Small intestine (tissue), 16 donors: ENCODE measurements at places on chromosomes 4 and X.

- no peak for DNase-seq
Measured at GRCh38 chr4:163702736-163703135, 208.2 kb downstream of the TMA16 start.

GRCh38 chr4:166518315-166518714, 645.3 kb downstream of the TLL1 start:
- DNase-seq, result no peak

DNA sequence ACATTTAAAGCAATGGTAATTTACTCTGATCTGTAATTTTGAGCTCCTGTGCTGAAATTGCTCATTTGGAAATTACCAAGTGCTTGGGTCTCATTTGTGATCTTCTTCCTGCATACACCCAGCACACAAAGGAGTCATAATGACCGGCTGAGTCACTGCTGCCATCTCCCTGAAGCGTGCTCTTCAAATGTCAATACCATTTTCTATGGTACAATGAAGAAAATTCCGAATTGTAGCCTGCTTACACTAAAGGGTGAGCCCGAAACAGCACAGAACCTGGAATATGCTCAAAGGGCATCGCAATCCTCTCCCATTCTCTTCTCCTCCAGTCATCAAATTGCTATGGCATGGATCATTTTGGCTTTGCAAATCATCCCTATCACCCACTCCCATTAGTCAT, 140.5 kb downstream of the GRIA3 start:
- no peak for DNase-seq

DNA sequence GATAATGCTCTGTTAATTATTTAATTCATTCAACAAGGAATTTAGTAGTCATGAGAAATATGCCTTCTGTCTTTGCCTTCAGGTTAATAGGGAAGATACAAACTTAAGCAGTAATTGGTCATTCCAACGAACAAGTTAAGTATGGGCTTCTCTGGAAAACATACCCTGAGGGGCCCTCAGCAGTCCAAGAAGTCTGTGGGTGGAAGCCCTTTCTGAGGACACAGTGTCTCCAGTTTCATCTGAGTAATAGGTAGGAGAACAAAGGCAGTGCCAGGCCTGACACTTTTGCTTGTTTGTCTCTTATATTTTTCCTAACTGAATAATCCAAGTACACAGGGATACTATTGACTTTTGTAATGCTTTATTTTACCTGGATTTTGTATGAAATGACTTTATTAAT, 262.5 kb downstream of the FBXW7 start:
- DNase-seq, result no peak

DNA sequence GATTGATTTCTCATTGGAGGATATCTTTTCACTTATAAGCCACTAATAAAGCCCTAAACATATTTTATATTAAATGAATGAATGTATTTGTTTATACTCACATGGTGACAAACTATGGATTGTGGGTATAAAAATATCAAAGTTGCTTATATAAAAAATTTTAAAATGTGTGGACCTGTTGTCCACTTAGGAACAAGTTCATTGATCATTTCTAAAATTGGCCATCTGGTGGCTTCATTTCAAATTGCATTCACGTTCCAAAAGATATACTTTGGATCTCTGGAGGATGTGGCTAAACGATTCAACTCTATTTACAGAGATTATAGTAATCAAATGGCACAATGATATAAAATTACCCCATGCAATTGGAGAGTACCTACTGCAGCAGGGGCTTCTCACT, 32.5 kb downstream of the FSTL5 start:
- DNase-seq, result no peak

DNA sequence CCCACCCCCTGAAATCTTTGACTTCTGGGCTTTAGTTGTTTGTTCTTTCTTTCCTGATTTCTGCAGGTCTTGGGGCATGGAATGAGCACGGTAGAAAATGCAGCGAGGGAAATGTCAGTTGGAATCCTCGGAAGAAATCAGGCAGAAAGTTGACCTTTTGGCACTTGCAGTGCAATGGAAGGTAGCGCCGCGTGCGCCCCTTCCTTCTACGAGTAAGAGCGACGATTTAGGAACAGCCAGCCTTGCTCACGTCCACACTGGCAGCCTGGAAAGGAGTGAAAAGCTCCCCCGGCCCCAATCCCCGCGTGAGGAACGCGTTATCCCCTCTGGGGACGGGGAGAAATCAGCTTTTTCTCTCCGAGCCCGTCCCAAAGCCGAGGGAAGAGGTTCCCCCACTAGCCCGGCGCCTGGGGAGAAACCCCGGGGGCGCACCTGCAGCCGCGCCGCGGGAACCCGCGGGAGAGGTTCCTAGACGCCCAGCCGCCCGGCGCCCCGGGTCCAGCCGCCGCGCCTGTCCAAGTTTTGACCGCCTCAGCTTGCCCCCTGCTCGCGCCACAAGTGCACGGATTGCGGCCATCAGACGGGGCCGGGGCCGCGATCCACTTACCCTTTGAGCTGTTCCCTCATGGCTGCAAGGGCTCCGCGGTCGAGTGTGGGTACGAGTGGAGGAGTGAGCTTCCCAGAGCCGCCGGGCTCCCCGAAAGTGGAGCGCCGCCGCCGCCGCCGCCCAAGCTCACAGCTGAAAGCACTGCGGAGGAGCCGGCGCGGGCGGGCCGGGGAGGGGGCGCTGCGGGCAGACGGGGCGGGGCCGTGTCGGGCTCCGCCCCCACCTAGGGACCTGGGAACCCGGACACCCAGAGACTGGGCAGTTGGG, 194.6 kb upstream of the FTHL17 start:
- peak; percentile 35 for DNase-seq

- no peak for DNase-seq
Measured at GRCh38 chr4:37951461-37952352, 8.5 kb upstream of the PTTG2 start.

DNA sequence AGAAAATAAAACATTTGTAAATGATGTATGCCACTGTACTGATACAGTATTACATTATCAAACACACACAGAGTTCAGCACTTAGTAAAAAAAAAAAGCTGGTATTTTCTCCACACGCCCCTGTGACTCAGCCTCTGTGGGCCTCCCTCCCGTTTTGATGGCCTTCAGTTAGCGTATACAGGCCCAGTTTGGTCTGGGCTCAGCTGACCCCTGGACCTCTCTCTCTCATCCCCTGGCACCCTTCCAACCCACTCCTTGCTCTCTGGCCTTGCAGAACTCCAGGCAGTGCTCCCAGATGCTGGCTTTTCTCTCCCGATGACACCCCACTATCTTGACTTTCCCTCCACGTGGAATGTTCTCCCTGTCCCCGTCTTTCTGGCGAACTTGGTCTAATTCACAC, 89.0 kb upstream of the LIMCH1 start:
- no peak for DNase-seq

DNA sequence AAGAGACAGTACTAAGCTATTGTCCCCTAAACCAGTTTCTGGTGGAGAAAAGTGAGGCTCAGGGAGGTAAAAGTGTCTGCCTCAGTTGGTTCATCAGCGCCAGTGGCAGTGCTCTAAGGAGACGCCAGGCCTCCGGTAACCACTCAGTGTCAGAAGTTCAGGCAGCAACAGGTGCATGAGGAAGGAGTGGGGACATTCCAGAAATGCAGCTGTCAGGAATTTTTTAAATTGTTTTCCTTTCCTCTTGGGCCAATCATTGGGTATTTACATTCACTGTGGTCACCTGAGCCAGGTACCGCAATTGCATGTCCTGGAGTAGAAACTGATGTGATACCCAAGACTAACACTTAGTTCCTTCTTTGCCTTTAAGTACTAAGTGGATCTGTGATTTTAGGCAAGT, 40.2 kb upstream of the HS3ST1 start:
- no peak for DNase-seq

- no peak for DNase-seq
Measured at GRCh38 chrX:123171781-123172180, 12.3 kb upstream of the GRIA3 start.

GRCh38 chrX:49308604-49309269, 5.3 kb downstream of the GAGE10 start:
- peak; percentile 7 for DNase-seq

GRCh38 chrX:17553961-17554482, 179.0 kb downstream of the NHS start:
- DNase-seq, result no peak

DNA sequence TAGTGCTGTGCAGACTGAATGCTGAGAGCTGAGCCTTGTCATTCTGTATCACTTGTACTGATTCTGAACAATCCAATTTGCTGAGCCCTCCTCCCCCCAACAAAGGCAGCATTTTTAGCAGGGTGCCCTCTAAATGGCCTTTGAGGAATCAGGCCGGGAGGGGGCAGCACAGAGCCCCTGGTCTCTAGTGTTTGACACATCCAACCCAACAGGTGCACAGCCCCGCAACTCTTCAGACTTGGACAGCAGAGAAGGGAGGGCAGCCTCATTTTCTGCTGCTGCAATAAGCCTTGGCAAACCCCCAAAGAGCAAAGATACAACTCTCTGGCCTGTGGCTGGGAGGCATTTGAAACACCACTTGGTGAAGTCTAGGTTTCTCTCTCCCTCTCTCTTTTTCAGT, 3.4 kb downstream of the ATP1B4 start:
- peak; percentile 11 for DNase-seq

DNA sequence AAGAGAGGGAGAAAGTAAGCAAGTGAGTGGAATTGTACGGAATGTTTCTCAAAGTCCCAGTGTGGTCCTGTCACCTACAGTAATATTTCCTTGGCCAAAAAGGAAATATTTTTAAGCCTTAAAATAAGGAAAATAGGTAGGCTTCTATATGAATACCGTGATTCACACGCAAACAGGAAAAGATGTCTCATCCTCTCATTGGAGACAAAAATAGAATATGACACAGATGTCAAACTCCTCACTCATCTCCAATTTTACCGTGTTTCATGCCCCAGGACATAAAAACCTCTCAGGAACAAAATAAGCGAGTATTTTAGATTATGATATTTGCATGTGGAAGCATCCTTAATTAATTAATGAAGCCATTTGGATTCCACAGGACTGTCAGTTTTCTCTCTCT, 1269.5 kb downstream of the RAPGEF2 start:
- no peak for DNase-seq

DNA sequence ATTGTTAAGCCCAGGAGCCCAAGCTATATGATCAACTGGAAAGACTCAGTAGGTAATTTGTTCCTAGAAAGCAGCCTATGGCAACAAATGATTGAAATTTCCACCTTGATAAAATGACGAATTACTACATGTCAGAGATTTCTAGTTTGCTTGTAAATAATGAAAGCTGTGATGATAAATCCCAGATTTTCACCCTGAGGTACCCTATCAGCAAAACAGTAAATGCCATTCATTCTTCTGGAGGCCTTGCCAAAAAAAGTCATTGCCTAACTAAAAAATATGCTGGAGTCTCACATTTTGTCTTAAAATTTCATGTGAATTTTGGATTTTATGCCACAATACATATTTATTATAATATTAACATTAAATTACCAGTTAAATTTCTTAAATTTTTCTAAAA, 71.3 kb downstream of the PPEF2 start:
- DNase-seq, result no peak

- DNase-seq, result peak; percentile 25
Measured at GRCh38 chr4:89486042-89486441, 178.4 kb upstream of the GPRIN3 start.

- DNase-seq, result no peak
Measured at GRCh38 chr4:141871086-141871770, 234.8 kb downstream of the IL15 start.

DNA sequence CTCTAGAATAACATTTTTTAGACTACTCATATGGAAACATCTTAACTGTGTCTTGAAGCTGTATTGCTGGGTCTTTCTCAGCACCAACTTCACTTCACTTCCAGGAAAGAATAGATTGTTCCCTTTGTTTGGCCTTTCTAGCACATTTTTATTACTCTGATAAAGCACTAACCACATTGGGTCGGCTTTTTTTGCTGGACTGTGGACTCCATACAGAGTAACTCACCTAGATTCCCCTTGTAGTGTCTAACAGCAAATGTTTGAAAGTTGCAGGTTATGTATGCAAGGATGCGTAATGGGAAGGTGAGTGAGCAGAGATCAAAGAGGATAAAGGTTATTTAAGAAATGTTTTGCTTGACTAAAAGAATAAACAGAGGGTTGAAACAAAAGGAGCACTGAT, 101.2 kb downstream of the MMRN1 start:
- DNase-seq, result peak; percentile 68

- DNase-seq, result no peak
Measured at GRCh38 chr4:58063404-58064160, 953.4 kb upstream of the IGFBP7 start.

DNA sequence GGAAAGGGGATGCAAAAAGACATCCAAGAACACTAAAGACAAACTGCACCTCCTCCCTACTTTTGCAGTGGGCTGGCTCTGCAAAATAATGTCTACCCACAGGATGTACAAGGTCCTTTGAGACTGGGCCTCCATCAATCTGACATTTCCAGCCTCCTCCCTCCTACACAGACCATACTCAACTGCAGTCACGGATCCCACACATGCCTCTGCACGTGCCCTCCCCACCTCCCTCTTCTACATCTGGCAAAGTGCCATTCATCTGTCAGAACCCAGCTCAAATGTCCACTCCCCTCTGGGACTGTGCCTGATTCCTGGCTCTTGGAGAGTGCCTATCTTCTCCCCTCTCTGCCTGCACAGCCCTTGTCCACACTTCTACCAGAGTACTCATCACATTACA, 50.3 kb downstream of the CHRDL1 start:
- DNase-seq, result no peak

- peak; percentile 86 for DNase-seq
Measured at GRCh38 chr4:147731580-147732517, at the start of gene ARHGAP10. Gene ARHGAP10 (plus strand): TSS chr4:147732088. CDS start chr4:147732302, 214 bp downstream.

- DNase-seq, result peak; percentile 6
Measured at GRCh38 chr4:184722798-184723197, 11.1 kb downstream of the CENPU start.

DNA sequence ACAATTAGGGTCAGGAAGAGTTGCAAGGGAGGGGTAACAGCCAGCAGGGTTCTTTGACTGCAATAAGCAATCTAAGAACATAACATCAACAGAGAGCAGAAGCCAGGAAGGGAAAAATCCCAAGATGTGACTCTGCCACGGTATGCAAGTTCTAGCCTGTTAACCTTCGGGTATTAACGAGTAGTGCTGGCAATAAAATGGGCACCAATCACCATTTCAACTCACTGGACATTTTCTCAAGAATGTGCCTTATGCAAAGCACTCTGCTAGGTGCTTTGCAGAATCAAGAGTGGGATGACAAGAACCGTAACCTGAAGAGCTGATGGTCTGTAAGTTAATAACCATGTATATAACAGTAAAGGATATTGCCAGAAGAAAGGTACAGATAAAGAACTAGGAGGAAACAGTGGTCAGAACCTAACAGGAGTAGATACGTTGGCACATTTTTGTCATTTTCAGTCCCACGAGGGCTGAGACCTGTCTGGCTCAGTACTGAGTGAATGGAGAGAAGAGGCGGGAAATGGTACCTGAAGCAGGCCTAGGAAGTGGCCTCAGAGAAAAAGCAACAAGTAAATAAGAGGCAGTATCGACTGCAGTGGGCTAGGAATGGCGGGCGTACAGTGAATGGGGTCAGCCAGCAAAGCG, 2.7 kb downstream of the ELOVL6 start:
- no peak for DNase-seq

DNA sequence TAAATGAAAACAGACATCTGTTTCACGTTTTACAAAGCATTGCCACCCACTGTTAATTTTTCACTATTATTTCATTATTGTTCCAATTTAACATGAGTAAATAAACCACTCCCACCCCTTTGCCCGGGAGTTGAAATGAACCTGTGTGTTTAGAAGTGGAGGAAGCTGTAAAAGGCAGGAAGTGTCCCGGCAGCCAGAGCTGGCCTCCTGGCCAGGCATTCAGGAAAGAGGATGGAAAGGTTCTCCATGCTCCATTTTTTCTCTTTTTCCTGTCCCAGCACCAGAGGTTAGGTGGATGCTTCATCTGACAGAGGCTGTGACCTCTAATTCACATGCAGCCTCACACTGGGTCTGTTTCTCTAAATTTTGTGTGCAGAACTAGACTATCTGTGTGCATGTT, 55.5 kb upstream of the LNX1 start:
- peak; percentile 61 for DNase-seq
